ENCODE measurements at places on chromosomes 2 and 18.

DNA sequence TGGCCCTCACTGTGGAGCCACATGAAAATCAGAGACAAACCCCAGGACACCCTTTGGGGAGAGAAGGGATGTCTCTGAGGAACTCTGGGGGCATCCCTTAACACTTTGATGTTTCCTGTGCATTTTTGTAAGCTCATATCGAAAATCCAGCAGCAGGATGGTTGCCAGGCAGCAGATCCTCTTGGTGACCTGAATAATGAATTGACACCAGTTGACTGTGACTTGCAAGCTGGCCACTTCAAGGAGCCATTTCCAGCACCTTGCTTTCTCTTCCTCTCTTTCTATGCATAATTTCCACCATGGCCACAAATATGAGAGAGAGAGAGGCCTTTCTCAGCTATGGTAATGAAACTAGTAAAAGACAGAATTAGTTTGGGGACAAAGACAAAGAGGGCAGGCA is 91.7 kb downstream of the NRP2 start:
- no peak for DNase-seq

GRCh38 chr2:86625096-86625495 is 1.4 kb upstream of the RNF103 start:
- DNase-seq = no peak

GRCh38 chr2:240362216-240362755 is 73.2 kb upstream of the GPC1 start:
- DNase-seq = no peak

- no peak for DNase-seq
Measured at GRCh38 chr2:205058409-205058808, 513.1 kb downstream of the PARD3B start.

DNA sequence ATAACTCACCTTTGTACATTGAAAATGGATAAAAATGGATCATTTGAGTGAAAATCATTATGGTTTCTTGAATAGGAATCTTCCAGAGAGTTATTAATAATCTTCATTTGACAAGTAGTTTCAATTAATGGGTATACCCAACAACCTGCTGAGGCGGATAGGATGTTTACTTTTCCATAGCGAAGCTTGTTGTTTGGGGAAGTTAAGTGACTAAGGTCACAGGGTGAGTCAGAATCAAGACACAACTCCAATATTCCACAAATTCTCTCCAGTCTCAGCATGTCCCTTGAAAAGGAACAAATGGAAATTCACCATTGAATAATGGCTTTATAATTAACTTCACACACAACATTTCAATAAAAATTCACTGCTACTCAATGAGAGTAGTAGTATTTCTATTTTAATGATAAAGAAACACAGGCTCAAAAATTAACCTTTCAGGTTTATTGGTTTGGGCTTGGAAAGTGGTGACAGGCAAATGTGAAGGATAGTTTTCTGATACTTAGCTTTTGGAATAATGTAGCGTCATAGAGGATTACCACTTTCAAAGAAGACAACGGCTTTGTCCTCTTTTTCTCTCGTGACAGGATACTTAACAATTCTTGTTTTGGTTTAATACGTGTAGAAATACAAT is 211.3 kb downstream of the GPD2 start:
- no peak for DNase-seq

- no peak for DNase-seq
Measured at GRCh38 chr2:43230351-43230885, 4.0 kb upstream of the ZFP36L2 start.

DNA sequence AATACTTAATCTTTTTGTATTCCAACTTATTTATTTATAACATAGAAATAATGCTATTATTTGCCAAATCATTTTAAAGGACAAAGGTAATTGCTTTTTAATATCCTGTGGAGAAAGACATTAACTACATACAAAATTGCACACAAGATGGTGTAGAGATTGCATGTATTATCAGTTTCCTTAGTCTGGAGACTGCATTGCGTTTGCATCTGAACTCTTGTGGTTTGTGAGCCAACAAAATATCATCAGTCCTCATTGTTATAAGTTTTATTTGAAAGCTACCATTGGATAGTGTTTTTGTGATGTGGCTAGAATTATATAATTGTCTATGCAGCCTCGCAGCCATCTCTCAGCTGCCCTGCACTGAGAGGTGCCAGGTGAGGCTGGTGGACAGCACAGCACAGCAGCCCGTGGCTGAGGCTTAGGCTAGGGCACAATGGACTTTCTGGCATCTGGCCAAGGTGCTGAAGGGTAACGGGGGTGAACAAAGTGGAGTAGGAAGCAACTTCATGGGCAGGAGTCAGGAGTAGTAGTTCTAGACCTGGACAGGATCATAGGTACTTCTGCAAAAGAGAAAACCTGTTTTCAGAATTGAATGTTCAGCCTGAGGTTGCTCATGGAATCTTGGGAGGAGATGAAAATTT is 15.1 kb downstream of the RASGRP3 start:
- no peak for DNase-seq

- no peak for DNase-seq
Measured at GRCh38 chr2:120460511-120460910, 114.6 kb downstream of the INHBB start.

GRCh38 chr2:112706170-112706664 is 14.6 kb upstream of the NT5DC4 start:
- no peak for DNase-seq

DNA sequence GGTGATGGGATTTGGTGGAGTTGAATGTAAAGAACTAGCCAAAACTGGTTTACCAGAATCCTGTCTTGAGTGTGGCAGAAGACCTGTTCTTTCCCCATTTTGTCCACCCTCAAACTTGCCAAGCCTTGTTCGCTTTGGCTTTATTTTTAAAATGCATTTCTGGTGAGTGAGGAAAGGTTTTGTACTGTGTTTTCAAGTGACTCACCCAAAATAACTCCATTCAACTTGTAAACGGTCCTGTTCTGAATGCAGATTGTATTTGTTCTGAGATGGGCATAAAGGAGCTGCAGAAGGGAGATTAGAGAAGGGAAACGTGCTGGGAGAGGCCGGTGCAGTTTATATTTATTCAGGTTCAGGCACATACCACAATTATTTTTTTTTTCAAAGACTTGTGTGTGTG is 5.3 kb upstream of the ITPRID2 start:
- no peak for DNase-seq

GRCh38 chr2:60413814-60414168 is 139.7 kb downstream of the BCL11A start:
- no peak for DNase-seq

- DNase-seq = no peak
Measured at GRCh38 chr2:190910341-190911136, 29.9 kb downstream of the GLS start.

GRCh38 chr2:199693861-199694260 is 157.1 kb downstream of the FTCDNL1 start:
- DNase-seq = no peak

- DNase-seq = no peak
Measured at GRCh38 chr2:48713647-48714046, 41.9 kb downstream of the LHCGR start.

DNA sequence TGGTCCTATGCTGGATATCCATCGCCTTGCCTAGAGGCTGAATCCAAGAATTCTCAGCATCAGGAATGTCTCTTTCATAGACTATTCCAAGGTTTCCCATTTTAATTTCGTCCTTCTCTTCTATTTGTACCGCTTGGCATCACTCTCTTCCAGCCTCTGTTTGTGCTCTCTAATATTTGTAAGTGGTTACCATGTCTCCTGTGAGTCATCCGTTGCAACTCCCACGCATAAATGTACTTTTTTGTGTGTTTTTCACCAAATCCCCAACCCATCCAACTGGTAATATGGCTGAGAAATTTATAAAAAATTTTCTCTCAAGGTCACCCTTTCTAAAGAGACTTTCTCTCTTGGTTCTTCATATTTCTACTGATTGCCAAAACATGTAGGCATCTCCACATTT is 21.8 kb downstream of the COLEC12 start:
- no peak for DNase-seq

- DNase-seq = peak; percentile 32
Measured at GRCh38 chr2:143451642-143452281, 322.5 kb downstream of the ARHGAP15 start.

GRCh38 chr2:145221516-145221915 is 701.6 kb upstream of the ZEB2 start:
- no peak for DNase-seq

DNA sequence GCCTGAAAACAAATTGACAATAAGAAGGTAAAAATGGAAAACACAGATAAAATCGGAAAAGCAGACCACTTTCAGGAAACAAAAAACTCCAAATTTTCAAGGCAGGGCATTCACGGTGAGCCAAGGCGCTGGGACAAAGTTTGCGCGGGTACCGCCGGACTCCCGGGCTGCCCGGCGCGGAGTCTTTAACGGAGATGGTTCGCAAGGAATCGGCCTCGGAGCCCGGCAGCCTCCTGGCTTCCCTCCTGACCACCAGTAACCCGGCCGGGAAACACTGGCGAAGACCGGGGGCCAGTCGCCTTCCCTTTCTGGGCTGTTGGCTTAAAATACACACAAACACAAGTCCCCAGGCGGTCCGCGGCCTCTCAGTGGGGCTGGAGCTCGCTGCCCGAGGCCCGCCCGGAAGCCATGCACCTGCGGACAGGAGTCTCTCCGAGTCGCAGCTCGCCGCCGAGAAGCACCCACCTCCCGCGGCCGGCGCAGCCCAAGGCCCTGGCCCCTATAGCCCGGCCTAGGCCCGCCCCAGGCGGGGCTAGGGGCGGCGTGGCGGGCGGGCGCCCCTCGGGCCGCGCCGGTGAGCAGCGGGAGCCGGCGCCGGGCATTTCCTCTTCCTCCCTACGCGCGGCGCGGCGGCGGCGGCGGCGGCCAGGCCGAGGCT is 622 bp upstream of the KCMF1 start:
- no peak for DNase-seq

GRCh38 chr18:61203151-61203550 is 130.1 kb upstream of the CDH20 start:
- DNase-seq = peak; percentile 5

GRCh38 chr2:134167015-134167414 is 86.9 kb upstream of the MGAT5 start:
- DNase-seq = no peak

Measured in GM04504 (cell line).